ENCODE measurements at places on chromosomes 3 and 15.

DNA sequence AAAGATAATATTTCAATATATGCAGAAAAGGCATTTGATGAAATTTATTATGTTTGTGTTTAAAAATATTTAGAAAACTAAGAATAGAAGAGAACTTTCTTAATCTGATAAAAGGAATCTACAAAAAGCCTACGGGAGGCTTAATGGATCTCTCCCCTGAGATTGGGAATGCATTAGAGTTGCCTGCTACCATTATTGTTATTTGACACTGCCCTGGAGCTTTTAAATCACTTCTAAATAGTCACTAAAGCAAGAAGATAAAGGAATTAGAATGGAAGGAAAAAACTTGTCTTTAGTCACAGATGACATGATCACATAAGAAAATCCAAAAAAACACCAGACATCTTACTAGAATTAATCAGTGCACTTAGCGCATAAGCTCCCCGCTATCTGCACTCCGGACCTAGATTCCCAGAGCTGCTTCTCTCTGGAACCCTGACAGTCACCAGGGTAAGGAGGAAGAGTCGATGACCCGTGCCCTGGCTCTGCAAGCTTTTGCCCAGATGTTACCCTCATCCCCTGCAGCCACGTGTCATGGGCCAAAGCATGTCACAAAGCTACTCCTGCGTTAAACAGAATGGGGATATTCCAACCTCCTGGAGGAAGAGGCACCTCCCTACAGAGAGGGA lies 97.1 kb downstream of the MINAR1 start:
- no peak for DNase-seq

- DNase-seq, result no peak
Measured at GRCh38 chr15:85024509-85025336, 43.1 kb downstream of the PDE8A start.

GRCh38 chr3:42070524-42070923 lies 20.6 kb upstream of the TRAK1 start:
- no peak for DNase-seq

- no peak for DNase-seq
Measured at GRCh38 chr3:74640211-74640610, 25.8 kb upstream of the CNTN3 start.

DNA sequence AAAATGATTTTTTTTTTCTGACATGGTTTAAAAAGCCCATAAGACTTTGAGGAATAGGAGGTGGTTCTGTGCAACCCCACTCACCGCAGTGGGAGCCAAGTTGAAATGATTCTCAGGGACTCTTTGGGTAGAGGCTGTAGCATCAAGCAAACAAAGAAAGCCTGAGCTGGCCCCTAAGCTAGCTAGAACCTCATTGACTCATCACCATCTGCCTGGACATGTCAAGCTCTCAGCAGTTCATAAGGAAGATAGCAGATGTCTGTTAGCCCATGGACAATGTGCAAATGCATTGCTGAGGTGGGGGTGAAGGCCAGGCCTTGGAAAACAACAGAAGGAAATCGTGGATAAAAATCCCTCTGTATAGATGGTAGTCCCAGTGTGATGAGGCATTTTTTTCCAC lies 234.8 kb downstream of the NR2F2 start:
- no peak for DNase-seq

DNA sequence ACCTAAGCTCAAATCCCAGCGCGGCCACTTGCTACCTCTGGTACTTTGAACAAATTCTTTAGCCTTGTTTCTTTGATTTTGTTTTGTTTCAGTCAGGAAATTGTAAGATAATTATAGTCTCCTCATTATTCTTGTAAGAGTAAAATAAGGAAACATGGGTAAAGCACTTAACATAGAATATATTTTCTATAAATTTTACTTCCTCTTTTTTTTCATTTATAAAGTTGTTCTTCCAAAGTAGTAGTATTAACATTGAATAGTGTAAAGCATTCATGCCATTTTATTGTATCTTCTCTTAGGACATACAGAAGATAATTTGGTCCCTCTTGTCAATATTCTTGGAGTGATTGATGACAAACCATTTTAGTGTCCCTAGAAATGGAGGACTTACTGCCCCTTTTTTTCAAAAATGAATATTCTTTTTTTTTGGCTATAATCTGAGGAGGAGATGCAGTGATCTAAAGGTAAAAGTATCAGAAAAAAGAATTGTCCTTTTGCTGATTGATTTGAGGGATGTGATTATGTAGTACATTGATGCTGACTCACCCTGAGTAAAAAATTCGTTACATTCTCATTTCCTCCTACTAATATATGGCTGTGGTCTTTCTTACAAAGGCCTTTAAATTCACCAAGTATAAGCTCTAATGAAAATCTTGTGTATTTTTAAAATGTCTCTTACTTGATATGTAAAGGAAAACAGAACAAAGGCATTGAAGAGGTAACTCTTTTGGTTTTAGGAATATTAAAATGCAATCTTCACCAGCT lies 51.0 kb downstream of the ALCAM start:
- no peak for DNase-seq

DNA sequence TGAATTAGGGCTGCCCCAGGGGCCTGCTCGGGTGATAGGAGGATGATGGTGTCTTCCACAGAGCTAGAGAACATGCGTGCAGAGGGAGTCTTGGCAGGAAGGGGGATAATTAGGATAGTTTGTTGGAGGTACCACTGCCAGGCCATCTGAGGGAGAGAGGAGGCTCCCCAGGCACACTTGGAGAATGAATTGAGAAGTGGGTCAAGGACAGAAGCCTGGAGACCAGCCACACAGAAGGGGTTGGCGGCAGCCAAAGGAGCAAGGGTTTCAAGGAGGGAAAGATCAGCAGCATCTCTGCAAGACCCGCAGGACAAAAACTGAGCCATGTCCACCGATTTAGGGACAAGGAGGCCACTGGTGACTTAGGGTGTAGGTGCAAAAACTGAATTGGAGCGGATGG lies 6.9 kb downstream of the SLC28A1 start:
- DNase-seq, result no peak

- no peak for DNase-seq
Measured at GRCh38 chr15:72096796-72097195, 21.2 kb downstream of the MYO9A start.

DNA sequence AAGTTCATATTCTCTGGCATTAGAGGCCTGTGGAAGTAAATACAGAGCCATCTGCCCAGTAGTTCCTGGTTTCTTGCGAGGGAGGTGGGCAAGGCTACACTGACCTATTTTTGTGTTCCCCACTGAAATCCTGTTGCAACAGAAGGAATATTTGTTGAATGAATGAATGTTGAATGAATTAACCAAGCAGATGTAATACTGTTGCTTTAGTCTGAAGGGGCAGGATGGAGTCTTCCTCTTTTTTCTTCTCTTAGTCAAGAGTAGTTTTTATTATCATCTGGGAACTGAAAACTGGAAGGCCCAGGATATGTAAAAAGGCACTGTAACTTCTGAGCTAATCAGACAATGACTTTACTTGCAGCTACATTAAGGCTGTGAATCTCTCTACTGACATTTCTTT lies 17.1 kb downstream of the BLOC1S6 start:
- DNase-seq, result no peak

DNA sequence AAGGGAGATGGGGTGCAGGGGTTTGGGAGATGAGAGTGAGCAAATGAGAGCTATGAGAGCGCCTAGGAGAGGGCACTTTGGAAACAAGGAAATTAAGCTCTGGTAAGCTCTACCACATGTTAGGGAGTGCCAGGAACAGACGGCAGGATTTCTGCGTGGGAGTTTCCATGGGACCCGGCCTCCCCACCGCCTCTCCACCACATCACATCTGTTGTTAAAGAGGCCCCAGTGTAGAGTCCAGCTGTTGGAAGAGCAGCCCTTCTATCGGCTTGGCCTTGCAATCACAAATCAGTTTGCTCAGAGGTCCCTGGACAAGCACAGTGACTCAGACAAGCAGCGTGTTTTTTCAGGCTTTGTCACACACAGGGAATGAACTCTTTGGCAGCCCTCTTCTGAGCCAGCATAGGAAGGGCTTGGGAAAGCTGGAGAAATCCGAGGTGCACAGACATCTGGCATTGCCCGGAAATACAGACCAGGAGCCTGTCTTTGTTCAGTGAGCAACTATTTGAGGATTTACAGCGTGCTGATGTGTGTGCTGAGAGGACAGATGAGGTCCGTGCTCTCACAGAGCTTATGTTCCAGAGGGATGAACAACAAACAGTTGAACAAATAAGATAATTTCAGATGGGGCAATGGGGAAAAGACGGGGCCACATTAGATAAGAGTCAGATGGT lies 370.6 kb upstream of the PROK2 start:
- DNase-seq, result no peak

DNA sequence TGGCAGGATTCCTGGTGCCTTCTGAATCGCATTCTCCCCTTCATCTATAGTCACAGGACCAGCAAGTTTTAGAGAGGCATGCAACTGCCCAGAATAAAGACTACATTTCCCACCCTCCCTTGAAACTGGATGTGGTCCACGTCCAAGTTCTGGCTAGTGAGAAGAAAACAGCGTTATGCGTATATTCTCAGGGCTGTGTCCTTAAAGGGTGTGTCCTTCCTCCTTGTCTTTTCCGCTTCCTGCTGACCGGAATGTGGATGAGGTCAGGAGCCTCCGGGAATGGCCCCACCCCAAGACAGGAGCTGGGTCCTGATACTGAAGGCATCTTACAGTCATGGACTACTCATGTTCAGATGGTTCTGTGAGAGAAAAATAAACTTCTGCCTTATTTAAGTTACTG lies 20.2 kb downstream of the CHST2 start:
- DNase-seq, result no peak
